ENCODE measurements at places on chromosomes 2 and 18.

DNA sequence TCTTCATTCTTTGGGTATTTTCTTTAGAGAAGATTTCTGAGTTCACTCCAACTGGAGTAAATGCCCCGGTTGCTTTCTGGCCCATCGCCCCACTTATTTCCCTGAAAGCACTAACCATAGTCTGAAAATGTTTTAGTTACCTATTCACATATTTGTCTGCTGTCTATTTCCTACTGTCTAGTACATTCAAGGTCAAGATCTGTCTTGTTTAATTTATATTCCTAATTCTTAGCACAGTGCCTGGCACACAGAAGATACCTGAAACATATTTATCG lies 134.4 kb upstream of the KLHL14 start:
- DNase-seq: no peak

GRCh38 chr2:188024811-188025210 lies 266.9 kb upstream of the GULP1 start:
- no peak for DNase-seq

- peak; percentile 18 for DNase-seq
Observed at GRCh38 chr2:164839914-164840457, 1.6 kb downstream of the COBLL1 start.

DNA sequence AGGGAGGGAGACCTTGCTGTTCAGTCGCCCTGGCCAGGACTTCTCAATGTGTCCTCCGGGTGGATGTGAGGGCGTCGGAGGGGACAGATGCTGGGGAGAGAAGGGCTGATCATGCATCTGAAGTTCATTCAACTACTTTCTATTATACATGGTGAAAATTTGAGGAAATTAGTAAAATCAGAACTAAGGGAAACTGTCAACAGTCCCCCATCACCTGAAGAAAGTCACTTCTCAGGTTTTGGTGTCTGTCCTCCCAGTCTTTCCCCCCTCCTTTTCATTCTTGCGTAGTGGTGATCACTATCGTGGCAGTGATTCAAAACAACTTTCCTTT lies 17.4 kb upstream of the ACKR3 start:
- no peak for DNase-seq

DNA sequence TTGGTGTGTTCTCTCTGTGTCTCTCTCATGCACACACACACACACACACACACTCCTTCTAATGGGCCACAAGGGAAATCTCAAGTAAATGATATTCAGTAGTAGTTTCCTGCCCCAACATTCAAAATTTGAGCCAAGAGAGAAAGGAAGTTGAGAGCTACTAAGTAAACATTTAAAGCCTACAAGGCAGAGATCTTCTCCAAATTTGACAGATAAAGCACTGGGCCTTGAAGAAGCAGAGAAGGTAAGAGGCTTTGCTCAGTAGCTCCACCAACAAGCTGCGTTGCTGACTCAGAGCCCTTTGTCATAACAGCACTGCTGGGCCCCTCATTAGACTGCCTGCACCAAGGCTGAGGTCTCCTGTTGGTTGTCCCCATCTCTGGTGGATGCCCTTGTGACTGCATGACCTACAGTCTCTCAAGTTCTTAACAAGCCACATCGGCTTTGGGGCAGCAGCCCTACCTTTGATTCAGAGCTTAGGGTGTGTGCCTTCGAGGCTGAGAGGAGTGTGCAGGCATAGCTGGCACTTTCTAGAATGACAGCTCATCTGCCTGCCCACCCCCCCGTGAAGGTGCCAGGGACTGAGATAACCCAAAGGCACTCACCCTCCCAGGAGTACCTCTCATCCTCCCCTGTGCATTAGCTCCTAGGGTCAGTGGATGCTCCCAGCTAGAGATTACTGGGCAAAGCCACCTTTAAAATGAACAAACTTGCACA lies 32.3 kb upstream of the NEB start:
- DNase-seq: no peak

- no peak for DNase-seq
Observed at GRCh38 chr2:147662221-147662620, 182.6 kb upstream of the ACVR2A start.

GRCh38 chr2:130824492-130825061 lies 12.1 kb upstream of the ARHGEF4 start:
- peak; percentile 98 for DNase-seq

DNA sequence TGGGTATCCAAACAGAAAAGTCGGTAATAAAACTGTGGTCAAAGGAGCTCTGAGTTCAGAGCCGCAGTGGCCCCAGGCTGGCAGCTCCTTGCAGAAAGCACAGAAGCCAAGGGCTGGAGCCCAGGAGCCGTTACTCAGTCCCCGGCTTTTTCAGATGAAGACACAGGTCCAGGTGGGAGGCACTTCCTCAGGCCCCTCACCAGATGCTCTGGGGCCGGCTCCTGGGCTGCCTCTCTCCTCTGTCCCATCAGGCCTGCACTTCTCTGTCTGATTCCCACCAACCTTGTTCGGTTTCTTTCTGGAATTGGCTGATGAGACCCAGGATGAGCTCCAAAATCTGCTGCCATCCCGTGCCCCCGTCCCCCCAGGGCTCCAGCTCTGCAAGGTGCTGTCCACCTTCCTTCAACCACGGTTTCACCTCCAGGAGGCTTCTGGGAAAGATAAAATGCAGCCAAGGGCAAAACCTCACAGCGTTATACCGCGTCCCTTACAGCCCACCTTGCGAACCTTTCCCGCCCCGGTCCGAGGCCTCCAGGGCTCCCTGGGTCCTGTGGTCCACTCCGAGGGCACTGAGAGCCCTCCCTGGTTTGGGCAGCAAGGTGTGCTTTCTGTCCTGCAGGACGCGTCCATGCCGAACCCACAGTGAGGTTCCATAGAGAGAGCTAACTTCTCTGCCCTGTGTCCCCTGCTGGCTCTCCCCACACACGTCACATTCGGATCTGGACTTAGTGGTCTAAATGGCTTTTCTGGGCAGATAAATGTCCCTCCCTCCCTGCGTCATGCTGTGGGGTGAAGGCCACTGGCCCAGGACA lies 102.9 kb downstream of the TPO start:
- DNase-seq: no peak

- DNase-seq: no peak
Observed at GRCh38 chr18:56321470-56321869, 316.9 kb downstream of the TXNL1 start.

DNA sequence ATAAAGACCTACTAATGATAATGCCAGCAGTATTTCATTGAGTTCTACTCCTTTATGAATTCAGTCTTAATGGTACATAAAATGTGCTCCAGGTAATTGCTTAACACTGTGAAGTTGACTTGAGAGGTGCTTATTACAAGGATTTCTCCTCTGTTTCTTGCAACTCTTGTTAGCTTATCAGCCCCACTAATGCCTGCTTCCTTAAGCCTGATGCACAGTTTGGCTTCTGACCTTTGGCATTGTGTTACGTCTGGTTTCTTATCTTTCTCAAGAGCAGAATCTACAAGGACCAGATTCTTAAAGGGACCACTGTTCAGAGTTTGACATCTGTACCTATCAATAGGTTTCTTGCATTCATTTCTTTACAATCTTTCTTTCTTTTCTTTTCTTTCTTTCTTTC lies 223.9 kb upstream of the CWC22 start:
- DNase-seq: no peak

All from A172 (cell line).